ENCODE measurements at places on chromosomes 4 and X.

DNA sequence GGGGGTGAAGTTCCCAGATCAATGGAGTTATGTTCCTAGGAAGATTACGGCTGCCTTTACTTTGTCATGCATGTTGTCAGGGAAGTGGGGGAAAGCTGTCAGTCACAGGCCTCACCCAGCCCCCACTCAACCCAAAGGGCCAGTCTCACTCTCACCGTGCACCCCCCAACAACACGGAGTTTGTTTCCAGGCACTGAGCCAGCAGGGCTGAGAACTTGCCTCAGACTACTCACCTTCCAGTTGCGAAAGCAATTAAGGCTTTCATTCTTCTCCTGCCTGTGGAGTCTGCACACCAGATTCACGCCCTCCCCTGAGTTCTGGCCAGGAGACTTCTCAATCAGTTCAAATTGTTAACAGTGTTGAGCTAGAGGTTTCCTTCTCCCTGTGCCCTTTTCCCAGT lies 114.3 kb downstream of the SH3BGRL start:
- DNase-seq = no peak

GRCh38 chr4:157035471-157035870 lies 40.5 kb upstream of the GLRB start:
- no peak for DNase-seq

DNA sequence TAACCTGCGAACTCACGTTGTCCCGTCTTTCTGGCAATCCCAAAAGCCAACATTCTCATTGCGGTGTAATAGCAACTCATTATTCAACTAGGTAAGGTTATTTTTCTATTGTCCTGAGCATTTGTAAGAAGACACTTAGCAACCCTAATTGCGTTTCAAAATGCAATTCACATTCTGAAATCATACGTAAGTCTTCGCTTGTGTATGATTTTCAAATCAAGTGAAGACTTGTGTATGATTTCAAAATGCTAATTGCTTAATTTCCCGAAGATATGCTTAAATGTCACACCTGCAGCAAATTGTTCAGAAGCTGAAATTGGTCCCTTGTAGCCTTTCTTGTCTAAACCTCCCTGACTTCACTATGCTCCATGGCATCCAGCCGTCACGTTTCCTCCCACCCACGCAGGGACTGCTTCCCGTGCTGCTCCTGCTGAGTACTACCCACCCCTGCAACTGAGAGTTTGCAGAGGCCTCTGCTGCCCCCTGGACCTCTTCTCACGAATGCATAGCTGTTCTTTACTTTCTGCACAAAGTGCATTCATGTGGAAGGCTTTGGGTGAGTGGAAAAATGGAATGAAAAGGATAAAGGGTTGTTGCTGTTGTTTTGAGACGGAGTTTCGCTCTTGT lies 40.8 kb upstream of the CLDN24 start:
- DNase-seq = no peak

DNA sequence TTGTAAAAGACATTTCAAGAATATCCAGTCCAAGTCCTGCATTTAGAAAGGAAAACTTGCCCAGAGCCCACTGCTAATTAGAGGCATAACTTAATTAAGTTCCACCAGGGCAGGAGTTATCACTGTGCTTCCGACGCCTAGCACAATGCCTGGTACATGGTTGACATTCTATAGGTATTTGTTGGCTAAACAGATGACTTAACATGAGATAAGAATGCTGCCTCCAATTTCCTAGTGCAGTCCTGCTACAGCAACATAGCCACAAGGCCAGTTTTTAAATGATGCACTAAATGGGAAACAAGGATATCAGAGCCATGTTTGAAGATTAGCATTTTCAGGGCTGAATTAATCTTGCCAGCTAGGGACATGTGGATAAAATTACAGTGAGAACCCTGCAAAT lies 164.1 kb downstream of the RASL11B start:
- DNase-seq = no peak

GRCh38 chr4:36386691-36387090 lies 105.3 kb downstream of the DTHD1 start:
- no peak for DNase-seq

GRCh38 chrX:11437642-11438379 lies 144.6 kb downstream of the AMELX start:
- no peak for DNase-seq

- no peak for DNase-seq
Measured at GRCh38 chr4:177266506-177266905, 43.2 kb upstream of the NEIL3 start.

DNA sequence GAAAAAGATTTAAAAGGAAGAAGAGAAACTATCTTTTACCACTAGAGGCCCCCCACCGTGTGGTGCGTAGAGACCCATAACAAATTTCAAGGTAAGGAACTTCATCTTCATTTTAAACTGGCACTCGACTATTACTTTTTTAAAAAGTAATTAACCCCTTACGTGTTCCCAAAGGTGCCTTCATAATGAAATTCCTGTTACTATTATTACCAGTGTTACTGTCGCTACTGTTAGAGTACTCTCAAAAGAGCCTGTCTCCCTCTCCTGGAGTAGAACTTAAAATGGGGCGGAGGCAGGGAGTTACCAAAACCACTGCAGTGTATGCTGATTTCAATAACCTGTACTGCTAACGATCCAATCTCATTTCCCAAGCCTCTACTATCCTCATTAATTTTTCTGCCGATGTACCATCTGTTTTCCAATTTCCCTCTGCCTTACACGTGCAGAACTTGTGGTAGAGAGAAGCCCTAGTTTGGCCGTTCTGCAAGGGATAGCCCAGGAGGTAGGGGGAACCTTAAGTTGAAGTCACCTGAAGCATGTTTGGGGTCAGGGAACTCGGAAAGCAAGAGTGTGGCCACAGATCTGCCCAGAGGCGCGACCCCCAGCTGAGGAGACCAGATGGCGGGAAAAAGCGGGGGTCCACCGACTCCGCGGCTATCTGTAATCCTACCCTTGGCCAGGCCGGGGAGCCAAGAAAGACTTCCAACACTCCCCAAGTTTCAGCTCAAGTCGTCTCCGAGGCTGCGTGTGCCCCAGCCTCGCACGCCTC lies 720 bp upstream of the STK26 start:
- peak; percentile 23 for DNase-seq

DNA sequence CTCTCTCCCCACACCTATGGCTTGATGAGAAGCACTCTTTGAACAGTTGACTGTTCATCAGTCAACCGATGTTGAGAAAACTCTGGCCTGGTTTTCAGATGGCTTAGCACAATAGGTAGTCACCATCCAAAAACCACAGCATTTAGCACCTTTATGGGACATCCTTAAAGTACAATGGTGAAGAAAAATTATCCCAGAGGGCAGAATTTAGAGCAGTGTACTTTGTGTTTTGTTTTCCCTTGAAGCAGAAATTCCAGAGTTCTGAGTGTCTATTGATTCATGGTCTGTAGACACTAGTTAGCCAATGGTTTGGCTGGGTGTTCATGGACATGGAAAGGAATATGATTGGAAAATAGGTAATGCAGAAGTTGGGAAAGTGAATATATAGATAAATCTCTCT lies 487.0 kb downstream of the PDHA2 start:
- DNase-seq = no peak

DNA sequence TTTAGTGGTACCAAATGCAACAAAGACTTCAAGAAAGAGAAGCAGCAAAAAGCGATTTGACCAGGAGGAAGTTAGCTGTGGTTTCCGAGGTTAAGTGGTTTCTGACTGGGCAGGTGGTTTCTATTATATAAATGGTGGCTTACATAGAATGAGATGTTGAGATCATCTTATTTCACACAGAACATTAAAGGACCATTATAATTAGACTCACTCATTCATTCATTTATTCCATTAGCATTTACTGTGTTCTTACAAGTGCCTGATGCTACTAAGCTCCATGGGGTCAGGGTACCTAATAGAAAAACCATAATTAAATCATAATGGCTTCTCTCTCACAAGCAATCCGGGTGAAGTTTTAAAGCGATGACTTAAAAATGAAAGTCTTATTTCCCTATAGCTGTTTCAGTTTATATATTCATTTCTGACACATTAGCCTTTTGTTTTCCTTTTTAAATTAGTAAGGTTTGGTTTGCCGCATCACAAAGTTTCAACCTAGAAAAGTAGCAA lies 10.6 kb downstream of the TSPAN6 start:
- DNase-seq = peak; percentile 52

- DNase-seq = no peak
Measured at GRCh38 chr4:184064877-184065276, 152.8 kb downstream of the ENPP6 start.

DNA sequence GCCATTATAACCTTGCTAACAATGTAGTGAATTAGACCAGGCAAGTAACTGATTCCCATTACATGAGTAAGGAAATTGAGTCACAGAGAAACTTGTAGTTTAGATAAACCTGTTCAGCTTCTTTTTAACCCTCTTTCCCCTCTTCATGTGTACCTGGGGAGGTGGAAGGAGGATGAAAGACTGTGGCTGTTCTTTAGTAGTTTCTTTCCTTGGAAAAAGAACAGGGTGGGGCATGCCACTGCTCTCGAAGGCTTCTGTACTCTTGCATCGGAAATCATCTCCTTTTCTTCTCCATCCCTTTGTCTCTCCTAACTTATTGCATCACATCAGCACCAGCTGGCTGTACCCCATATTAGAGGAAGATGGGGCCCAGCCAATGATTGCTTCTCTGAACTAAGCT lies 171.4 kb downstream of the PPARGC1A start:
- no peak for DNase-seq

- DNase-seq = no peak
Measured at GRCh38 chr4:139986106-139986505, 167.9 kb downstream of the MAML3 start.

- no peak for DNase-seq
Measured at GRCh38 chr4:166078955-166079354, 205.9 kb downstream of the TLL1 start.

GRCh38 chrX:18039023-18039422 lies 177.9 kb upstream of the RAI2 start:
- DNase-seq = no peak

DNA sequence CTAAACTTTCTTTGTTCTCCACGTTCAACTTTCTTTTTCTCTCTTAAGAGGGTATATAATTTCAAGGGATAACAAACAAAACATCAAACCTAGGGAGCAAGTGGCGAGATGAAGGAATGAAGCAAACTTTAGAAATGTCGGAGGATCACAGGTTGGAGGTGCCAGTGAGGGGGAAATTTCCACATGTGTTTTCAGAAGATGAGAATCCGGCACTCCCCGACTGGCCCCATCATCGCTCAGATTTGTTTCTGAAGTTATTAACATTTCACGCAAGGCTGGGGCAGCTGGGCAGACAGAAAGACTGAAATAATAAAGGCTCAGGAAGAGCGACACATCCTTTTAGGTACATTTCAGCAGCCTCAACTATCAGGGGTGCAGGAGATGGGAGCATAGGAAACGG lies 134.9 kb downstream of the SMIM20 start:
- no peak for DNase-seq
